ENCODE measurements at places on chromosomes 11 and 22.

DNA sequence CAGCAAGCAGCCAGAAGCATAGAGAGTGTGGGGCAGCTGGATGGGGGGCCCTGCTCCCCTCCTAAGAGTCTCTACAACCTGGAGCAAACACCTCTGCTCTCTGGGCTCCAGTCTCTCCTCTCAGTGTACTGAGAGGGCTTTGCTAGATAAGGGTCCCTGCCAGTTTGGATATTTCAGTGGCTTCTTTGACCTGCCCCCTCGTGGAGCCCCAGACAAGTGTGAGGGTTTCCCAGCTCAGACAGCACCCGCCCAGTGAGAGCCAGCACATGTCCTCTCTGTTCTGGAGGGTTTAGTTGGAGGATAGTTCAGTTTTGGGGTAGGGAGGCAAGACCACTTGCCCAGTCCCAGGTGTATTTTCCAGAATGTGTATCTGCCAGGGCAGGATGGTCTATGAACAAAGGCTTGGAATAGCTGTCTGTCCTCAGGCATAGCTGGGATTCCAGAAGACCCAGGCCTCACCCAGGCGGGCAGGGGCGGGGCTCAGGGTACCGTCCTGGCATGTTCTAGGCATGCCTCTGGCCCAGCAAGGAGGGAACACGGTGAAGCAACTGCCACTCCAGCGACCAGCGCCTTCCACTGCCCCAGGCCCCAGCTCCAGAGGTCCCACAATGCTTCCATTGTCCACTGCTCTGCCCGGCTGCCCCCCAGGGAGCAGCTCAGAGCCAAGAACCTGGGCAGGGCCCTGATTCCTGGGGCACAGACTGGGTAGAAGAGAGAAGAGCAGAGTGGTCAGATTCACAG, 7.5 kb upstream of the MICALL1 start:
- no peak for DNase-seq

DNA sequence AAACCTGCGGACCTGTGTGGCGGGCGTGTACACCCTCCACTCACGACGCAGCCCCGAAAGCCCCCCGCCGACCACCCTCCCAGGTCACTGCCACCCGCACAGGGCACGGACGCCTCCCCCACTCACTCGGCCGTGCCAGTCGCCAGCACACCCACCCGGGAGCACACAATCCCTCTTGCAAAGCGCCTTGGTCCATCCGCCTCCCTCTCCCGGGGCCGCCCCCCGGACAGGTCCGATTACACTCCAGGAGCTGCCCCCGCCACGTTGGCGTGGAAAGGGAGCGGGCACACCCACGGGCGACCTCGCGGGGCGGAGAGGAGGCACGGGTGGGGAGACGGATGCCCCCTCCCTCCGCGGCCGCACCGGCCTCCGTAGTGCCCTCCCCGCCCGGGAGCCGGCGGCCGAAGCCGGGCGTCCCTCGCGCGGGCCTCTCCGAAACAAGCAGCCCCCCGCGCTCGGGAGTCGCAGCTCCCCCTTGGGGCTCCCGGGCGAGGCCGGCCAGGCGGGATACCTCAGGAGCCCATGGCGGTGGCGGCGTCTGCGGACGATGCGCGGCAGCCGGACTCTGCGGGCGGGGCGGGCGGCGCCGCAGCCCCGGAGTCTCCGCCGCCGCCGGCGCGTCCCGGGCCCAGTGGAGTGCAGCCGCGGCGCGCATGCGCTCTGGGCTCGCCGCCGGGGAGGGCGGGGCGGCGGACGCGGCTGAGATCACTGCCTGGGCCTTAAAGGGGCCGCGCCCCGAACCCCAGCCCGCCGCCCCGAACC, at the start of gene TMEM184B:
Gene TMEM184B (minus strand): TSS at position 638 of the 762 bp plus-strand sequence. CDS start 25,049 bp downstream, outside the sequence.
- DNase-seq, result peak; percentile 41

- no peak for DNase-seq
These were observed 160.6 kb upstream of the BDNF start for GRCh38 chr11:27860811-27861210.

DNA sequence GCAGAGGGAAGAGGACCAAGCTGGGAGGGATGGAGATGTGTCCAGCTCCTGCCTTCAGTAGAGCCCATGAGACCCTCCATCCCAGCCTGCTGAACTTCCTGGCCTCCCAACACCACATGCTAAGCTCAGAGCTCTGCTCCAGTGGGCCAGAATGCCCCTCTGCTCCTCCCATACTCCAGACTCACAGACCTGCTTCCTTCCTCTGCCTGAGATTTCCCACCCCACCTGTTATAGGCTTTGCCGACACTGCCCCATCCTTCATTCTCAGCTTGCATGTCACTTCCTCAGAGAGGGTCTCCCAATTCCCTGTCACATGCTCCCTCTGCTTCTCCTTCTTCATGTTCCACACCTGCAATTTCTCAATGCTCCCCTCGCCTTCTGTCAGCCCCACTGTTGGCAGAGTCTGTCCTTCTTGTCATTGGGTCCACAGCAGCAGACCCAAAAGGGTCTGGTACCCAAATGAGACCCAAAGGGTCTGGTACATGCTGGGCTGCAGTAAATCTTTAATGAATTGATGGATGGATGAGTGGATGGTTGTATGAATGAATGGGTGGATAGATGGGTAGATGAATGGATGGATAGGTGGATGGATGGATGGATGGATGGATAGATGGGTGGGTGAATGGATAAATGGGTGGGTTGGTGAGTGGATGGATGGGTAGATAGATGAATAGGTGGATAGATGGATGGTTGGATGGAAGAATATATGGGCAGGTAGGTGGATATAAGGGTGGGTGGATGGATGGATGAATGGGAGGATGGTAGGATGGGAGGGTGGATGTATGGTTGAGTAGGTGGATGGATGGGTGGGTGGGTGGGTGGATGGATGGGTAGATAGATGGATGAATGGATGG, 105.3 kb upstream of the FGF3 start:
- no peak for DNase-seq

GRCh38 chr11:19444231-19444630, 203.5 kb upstream of the E2F8 start:
- no peak for DNase-seq

DNA sequence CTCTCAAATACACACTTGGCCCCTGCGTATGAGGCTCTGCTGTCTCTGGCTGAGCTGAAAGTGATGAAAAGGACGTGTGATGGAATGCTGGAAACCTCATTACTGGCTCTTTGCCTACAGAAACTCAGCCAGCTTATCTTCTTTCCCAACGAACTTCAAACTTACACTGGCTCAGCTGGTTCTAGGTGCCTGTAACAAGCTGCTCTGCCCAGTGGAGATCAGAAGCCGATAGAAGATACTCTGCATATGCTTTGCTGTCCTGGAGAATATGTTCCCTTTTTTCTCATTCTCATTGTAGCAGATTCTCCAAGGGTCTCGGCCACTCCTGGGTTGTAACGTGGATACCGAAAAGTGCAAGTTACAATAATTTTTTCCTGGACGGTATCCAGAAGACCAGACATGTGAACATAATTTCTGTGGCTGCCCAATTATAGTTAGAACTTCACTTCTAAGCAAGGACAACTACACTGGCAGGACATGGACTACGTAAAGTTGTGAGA, 405.3 kb upstream of the CCDC90B start:
- no peak for DNase-seq

GRCh38 chr11:44229624-44230023, 80.3 kb downstream of the ALX4 start:
- DNase-seq, result no peak

- no peak for DNase-seq
These were observed 62.7 kb downstream of the STK33 start for GRCh38 chr11:8531312-8531711.

- no peak for DNase-seq
These were observed 6.0 kb downstream of the SBF2 start for GRCh38 chr11:10287766-10288715.

GRCh38 chr22:43060183-43060582, 29.0 kb downstream of the TTLL1 start:
- no peak for DNase-seq

DNA sequence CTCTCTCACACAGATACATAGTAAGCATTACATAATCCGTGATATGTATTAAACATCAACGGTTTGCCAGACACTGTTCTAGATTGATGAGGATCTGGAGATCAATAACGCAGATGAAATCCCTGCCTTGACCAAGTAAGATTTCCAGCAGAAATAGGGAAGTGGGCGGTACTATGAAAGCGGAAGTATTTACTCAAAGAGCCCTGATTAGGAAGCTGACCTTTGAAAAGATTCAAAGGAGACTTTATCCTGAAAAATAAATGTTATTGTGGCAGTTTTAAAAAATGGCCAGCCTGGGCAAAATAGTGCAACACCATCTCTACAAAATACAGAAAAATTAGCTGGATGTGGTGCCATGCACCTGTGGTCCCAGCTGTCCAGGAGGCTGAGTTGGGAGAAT, 26.8 kb downstream of the GAB2 start:
- DNase-seq, result no peak

DNA sequence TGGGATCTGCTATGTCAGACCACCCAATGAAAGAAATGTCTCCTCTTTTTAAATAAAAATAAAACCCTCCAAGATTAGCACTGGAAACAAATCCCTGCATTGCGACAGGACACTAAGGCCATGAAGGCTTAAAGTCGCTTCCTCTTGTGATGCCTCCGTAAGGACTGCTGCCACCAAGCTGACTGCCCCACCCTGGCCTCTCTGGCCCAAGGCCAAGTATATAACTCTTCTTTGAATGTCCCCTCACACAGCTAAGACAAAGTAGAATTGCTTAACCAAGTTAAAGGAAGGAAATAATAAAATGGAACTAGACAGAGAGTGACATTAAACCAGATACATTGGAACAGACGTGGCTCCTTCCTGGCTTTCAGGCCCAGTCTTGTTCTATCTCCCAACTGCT, 7.5 kb upstream of the NRGN start:
- DNase-seq, result no peak

GRCh38 chr22:43830931-43831560, 18.9 kb upstream of the EFCAB6 start:
- no peak for DNase-seq

DNA sequence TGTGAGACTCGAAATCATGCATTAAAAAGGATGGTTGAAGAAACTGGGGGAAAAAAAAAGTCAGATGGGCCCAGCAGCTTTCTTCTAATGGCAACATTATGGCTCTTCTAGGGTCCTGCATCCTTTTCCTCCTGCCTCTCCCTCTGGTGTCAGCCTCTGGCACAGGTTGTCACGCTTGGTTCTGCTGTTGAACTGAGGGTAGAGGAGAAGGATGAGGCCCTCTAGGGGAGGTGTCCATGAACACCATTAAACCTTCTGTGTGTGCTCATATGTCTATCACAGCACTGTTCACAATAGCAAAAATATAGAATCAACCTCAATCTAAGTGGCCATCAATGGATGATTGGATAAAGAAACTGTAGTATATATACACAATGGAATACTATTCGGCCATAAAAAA, 36.0 kb downstream of the BUD13 start:
- no peak for DNase-seq

GRCh38 chr22:19719050-19719482, 4.3 kb upstream of the GP1BB start:
- DNase-seq, result no peak

DNA sequence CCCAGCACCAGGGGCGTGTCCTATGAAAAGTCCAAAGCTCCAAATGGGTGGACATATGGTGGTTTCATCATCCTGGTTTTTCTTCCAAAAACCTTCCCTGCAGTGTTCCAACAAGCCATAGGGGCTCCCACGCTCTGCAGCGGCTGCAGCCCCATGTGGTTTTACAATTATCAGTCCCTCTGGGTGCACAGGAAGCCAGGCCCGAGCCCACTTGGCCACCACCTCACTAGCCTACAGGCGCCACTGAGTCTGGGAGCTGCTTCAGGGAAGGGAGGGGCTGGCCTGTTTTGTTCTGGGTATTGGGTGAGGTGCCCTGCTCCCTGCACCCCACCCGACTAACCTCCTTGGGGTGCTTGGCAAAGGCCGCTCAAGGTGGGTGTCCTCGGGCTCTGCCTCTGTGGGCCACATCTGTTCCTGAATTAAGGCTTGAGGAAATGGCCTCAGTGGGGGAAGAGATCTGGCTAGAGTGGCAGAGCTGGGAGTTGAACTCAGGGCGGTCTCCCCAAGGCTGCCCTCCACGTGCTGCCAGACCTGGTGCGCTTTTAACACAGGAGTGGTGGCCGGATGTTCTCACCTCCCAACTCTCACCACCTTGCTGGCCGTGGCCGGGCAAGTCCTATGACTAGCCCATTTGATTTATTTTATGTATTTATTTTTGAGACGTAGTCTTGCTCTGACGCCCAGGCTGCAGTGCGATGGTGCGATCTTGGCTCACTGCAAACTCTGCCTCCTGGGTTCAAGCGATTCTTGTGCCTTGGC, 5.3 kb upstream of the CDC42BPG start:
- DNase-seq, result no peak

DNA sequence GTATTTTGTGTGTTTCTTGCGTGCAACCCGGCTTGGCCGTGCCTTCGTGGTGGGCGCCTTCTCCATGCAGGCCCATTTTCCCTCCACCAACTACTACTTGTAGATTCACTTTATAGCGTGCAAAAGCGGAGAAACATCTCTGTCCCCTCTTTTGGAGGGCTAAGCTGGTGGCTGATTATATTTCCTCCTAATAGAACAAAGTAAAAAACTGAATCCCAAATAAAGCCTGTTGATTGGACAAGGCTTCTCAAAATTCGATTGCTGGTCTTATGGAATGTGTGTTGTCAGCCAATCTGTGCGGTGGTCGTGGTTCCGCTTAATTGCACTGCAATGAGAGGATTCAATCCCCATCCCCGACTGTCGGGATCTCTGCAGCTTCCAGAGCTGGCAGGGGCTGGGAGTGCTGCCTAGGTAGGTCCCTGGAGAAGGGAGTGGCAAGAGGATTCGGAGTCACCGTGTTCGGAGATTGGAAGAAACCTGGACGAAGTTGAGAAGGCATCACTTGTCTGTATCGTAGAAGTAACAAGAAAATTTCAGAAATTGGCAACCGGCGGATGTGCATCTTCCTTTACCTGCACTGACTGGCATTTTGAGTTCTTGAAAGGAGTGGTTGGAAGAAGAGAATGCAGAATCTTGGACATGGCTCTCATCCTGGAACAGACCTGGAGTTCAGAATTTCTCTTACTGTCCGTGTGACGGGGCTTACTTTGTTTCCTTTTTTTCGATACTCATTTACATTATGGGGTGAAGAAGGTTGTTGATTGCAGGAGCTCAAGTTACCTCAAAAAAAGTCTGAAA, 1.1 kb downstream of the HMGXB4 start:
- no peak for DNase-seq

Data from SW 1271 (cell line).